ENCODE measurements at places on chromosomes 2 and 18.

GRCh38 chr2:136093583-136093982 lies 24.4 kb downstream of the CXCR4 start:
- no peak for DNase-seq

DNA sequence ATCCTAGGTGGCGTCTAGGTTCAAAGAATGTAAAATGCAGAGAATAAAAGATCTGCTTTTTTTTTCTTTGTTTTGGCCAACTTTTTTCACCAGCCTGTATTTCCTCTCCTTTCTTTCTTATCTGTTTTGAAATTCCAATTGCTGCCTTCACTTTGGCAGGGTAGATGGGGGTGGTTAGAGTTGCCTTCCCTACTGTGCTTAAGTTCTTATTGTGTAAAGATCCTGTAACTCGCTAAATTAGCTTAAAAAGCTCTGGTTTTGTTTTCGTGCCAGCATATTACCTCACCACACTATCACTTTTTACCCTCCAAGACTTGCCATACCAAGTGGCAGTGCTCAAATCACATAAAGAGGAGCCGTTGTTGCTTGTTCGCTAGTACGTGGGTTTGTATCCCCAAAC lies 921.7 kb downstream of the DPP10 start:
- DNase-seq, result no peak

GRCh38 chr18:46310675-46311345 lies 206.6 kb downstream of the HAUS1 start:
- DNase-seq, result no peak

GRCh38 chr18:55641486-55641885 lies 53.5 kb upstream of the TCF4 start:
- no peak for DNase-seq

DNA sequence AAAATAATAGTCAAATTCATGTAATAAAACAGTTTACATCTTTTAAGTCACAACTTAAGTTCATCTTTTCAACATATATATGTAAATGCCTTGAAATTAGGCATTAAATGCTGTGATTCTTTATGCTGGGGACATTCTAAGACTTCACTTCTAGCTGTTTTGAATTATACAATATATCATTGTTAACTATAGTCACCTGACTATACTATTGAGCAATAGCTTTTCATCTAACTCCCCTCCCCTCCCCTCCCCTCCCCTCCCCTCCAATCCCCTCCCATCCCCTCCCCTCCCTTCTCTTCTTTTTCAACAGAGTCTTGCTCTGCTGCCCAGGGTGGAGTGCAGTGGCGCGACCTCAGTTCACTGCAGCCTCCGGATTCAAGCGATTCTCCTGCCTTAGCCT lies 16.2 kb downstream of the GALNT1 start:
- DNase-seq, result no peak

GRCh38 chr2:147980940-147981528 lies 39.5 kb downstream of the ORC4 start:
- DNase-seq, result no peak

DNA sequence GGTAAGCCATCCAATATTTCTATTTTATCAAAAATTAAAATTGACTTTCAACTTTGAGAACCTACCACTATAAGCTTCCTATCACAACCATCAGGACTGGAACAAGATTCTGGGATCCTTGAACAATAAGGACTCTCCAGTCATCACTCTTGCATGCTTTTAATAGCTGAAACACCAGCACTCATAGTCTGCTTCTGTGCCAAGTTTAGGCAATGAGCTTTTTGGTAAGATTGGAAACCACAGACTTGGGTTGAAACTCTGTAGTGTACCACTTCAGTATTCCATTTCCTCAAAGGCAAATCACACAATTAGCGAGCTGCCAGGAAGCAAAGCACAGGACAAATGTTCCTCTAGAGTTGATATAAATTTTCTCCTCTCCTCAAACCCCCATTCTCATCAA lies 1065.8 kb upstream of the SLC39A10 start:
- DNase-seq, result no peak

GRCh38 chr2:176297067-176297466 lies 27.8 kb downstream of the MTX2 start:
- DNase-seq, result no peak

DNA sequence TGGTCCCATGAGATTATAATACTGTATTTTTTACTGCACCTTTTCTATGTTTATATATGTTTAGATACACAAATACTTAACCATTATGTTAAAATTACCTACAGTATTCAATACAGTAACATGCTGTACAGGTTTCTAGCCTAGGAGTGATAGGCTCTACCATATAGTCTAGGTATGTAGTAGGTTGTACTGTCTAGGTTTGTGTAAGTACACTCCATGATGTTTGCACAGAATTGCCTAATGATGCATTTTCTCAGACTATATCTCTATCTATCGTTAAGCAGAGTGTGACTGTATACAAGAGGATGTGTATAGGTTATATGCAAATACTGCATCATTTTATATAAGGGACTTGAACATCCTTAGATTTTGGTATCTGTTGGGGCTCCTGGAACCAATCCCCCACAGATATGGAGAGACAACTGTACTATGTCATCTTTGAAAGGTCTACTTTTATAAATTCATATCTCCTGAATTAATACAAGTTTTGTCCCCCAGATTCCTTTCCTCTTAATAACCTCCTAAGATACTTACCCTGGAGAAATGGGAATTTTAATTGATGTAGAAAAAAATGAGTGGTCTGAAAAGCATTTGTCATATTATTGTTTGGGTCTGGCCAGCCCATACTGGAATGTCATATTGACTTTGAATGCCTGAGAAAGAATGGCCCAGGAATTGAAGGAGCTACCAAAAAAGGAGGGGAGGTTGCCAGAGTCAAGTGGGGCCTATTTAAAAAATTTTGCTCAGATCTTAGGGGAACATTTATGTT lies 36.6 kb downstream of the EHBP1 start:
- no peak for DNase-seq

DNA sequence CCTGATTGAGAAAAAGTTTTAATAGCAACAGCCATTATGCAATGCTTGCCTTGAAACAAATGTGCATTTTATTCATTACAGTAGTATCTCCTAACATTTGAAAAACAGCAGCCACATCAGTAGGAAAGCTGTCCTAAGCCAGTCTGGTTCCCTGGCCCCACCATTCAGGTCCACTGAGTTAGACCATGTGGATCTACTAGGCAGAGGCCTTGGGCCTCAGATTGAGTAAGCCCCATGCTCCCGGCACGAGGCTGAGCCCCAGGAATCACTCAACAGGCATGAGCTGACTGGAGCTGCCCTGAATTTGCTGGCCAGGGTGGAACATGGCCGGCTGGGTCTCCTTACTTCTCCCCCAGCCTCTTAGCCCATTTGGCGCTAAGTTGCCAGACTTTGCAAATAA lies 103.4 kb downstream of the ZFP36L2 start:
- no peak for DNase-seq

GRCh38 chr2:112047537-112048235 lies 7.4 kb upstream of the TMEM87B start:
- DNase-seq, result no peak

- DNase-seq, result no peak
These were observed 677.0 kb downstream of the RNF144A start for GRCh38 chr2:7594211-7594610.

DNA sequence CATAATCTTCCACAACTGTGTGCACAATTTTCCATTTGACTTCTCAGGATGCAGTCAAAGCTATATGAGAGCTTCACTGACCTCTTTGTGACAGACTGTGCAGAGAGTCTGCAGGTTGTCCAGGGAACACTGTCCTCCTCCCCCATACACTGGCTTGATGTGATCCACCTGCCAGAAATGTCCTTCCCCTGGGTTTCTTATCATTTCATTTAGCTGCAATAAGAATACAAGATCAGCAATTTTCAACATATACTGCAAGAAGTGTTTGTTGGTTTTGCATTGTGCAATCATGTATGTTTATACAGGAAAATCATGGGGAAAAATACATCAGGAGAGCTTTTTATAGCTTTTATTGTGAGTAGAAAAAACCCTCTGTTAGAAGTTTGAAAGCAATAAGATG lies 150.7 kb downstream of the RAB3GAP1 start:
- no peak for DNase-seq

DNA sequence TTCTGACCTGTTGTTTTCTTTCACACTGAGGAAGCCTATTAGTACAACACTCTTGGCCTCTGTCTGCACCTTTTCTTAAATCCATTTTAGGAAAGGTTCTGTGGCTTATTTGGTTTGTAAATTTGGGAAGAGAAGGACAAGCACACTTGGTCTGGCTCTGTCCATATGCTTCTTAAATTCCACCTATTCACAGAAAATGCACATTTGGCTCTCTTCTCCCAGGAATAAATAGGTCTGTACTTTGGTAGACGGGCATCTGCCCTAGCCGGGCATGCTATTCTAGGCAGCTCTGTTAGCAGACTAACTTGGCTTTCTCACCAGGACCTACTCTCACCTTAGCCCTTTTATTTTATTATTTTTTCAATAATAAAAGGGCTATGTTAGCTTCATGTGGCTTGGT lies 1211.8 kb upstream of the SLC39A10 start:
- DNase-seq, result no peak

DNA sequence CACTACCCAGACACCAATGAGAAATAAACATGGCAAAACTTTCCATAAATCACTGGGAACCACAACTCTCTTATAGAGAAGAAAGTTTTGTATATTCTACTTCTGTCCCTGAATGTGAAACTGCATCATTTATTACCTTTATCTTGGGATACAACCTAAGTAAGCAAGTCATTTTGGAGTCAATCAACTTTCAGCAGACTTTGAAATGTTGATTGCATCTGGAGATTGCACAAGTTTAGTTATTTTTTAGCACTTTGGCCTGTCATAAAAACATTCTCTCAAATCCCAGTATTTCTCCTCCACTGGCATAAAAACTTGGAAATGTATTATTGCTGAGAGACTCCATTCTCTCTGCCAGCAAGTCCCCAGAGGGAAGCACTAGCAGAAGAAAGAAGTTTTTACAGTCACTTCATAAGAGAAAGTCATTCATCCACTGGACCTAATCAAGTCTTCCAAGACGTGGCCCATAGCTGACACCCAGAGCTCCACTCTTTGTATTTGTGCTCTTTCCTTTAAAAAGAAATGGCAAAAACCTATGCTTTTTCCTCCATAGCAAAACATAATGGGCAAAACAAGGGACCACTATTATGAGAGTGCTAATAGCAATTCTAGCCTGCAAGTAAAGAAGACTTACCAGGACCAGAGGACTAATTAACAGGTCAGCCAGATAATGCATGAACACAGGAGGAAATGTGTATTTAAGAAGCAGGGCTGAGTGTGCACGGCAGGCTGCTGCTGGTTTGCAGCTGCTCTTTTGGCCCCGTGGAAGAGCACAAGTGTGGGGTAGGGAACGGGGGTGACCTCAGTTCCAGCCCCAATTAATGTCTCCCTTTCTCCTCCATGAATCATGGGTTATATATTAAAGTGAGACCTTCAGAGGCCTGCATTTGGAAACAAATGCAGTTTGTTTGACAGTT lies 171.5 kb downstream of the INO80D start:
- DNase-seq, result no peak

GRCh38 chr2:88331239-88331638 lies 121.3 kb downstream of the FOXI3 start:
- DNase-seq, result no peak

DNA sequence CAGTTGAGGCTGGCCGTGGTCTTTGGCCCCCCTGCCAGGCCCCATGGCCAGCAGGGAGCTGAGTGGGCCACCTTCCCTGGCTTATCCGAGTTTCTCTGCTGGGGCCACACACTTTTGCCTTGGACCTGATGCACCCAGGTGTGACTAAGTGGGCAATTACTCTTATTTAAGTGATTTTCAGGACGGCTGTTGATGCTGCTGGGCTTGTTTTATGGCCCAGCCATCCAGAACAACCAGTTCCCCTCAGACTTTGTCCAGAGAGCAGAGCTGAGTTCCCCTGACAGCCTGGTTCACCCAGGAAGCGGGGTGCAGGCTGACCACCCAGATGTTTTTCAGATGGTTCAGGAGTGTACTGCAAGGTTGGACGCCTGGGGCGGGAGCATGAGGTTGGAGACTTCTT lies 68.8 kb downstream of the GLI2 start:
- no peak for DNase-seq

- peak; percentile 67 for DNase-seq
These were observed 22.7 kb downstream of the GPR55 start for GRCh38 chr2:230902180-230902899.

GRCh38 chr18:22667616-22668422 lies 250.1 kb upstream of the CTAGE1 start:
- no peak for DNase-seq

DNA sequence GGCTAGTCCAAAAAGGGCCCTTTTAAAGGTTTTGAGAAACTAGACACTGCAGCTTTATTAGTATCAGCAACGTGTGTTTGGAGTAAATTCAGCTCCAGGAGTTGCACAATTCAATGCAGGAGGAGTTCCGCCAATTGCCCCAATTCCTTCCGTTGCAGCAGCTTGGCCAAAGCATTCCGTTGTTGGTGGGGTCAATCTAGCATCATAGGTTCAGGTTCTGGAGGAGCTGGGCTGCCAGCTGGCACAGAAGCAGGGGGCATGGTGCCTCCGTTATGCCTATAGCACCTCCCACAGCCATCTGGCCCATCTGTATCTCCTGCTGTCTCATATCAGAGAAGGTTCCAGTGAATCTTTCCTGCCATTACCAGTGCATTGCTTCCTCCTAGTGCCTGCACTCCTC lies 55.4 kb downstream of the REL start:
- DNase-seq, result no peak

DNA sequence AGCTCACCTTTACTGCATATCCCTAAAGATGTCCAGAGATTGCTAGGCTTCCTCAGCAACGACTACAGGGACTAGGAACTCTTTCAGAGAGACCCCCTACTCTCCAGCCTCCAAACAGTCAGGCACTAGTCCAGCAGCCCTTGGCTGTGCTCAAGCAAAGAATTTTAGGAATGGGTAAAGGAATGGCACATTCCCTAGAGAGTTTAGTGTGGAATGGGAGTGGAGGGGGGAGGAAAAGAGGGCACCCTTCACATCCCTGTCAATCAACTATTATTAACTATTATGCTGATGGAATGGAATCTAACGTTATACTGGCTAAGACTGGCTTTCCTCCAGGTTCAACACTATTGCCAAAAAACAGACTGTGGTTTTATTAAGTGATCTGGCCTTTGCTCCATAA lies 64.8 kb downstream of the IKZF2 start:
- DNase-seq, result no peak

DNA sequence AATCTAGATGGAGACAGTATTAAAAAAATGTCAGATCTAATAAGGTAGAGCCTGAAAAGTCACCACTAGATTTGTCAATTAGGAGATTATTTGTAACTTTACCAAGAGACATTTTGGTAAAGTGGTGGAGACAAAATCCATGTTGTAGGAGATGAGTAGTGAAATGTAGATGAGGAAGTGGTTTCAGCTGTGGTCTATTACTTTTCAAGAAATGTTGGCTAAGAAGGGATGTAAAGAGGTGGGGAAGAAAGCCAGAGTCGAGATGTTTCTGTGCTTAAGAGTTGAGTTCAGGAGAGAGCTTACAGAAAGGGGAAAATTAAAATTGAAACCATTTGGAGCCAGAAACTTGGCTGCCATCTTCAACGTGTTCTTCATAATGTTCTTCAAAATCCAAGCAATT lies 22.2 kb downstream of the ACVR2A start:
- no peak for DNase-seq

- DNase-seq, result no peak
These were observed 6.8 kb upstream of the PCARE start for GRCh38 chr2:29080886-29081743.

All from activated naive CD4-positive, alpha-beta T cell treated with anti-CD3 and anti-CD28 coated beads, Interleukin-2, amount 50 U/mL, for 16 hours (primary cell).